ENCODE measurements at places on chromosomes 1 and 21.

GRCh38 chr1:16717336-16718098 is 22.8 kb upstream of the RNU1-4 start:
- DNase-seq: no peak

DNA sequence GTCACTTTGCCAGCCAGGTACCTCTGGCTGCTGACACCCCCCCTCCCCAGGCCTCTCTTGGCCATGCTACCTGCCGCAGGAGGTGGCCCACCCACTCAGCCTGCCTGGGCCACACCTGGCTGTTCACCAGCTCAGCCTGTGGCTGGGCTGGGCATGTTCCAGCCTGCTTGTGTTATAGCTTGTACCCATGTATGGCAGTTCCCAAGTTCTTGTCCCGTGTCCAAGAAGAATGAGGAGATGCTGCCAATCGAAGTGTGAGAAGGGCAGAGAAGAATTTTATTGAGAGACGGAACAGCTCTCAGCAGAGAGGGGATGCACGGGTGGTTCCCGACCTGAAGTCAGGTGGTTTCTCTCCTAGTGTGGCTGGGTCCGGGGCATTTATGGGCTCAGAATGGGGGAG is 3.9 kb upstream of the MMEL1 start:
- peak; percentile 5 for DNase-seq

GRCh38 chr21:30598802-30599201 is at the start of gene KRTAP6-2:
Gene KRTAP6-2, minus strand, starts transcription at chr21:30598902. Its CDS starts 28 bp downstream, at chr21:30598874.
- no peak for DNase-seq

DNA sequence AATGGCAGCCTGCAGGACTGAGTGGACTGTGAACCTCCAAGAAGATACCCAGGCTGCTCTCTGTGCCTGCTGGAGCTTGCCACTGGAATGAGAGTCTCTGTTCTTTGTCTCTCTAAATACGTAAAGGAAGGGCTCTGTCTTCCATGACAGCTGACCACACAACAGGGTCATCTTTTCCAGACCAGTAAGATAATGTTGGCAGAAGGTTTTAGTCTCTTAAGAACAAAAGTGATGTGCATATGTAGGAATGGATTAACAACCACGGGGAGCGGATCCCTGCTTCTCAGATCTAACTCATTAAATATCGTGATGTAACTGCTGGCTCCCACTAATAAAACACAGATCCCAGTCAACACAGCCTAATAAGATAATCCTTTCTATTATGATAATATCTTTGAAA is 67.5 kb downstream of the MAP10 start:
- no peak for DNase-seq

GRCh38 chr1:65045022-65045817 is 78.9 kb upstream of the JAK1 start:
- DNase-seq: no peak

- no peak for DNase-seq
Measured at GRCh38 chr1:6960860-6961259, 175.6 kb downstream of the CAMTA1 start.

- no peak for DNase-seq
Measured at GRCh38 chr1:165925498-165926079, 98.2 kb downstream of the UCK2 start.

DNA sequence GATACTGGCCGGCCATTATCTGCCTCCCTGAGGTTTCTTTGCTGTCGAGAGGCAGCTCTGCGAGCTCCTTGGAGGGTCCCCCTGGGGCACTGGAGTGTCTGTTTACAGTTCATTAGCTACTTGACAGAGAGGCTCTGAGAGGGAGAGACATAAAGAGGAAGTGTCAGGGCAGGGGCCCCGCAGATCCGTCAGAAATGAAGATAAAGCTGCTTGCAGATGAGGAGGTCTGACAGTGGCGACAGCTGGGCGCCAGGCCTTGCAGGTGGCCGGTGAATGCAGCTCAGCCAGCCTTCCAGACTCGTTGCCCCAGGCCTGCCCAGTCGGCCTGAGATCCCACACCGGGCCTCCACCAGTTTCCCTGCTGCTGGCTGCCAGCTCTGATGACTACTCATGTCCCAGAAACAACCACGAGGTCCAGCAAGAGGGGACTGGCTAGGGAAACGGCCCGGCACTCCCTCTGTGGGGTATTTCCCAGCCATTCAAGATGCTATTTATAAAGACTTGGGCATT is 84.7 kb downstream of the DISP3 start:
- DNase-seq: no peak

GRCh38 chr1:43293896-43294760 is 6.7 kb upstream of the TIE1 start:
- DNase-seq: no peak

DNA sequence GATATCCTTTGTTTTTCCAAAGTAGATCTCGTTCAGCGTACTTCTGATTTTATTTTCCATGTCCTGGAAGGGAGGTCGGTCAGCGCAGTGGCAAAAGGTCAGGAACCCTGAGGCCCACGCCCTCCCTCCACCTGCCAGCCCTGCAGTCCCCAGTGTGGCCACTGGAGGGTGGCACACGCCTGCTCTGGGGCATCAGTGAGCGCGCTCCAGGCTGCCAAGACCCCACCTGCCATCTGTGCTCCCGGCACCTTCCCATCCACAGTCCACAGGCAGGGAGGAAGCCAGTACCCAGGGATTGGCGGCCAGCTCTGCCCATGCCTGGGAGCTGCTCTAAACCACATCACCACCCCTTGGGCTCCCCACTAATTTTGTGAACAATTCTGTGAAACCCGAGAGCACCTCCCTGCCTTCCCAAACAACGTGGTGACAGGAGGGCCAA is 32.3 kb downstream of the SLC66A1 start:
- peak; percentile 74 for DNase-seq

DNA sequence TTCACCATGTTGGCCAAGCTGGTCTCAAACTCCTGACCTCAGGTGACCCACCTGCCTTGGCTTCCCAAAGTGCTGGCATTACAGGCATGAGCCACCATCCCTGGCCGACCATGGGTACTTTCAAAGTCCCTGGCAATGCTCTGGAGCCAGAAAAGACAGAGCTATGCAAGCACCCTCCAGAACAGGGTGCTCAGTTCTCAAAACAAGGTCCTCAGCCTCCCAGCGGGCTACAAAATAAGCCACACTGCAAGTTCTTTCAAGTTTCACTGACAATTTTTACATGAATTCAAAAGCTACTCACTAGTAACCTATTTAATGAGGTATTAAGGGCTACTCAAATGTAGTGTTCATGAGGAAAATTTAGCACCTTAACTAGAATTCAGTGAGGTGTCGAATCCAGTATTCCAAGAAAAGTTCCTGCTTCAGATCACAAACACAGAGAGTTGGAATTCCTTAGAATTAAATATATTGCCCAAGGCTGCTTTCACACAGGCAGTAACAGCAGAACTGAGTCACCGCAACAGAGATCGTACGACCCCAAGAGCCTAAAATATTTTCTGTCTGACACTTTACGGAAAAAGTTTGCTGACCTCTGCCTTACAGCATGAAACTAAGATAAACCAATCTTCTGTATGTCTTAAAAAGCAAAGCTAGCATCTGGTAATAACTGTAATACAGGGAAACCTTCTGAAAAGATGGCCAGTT is 60.7 kb downstream of the HSF2BP start:
- no peak for DNase-seq

DNA sequence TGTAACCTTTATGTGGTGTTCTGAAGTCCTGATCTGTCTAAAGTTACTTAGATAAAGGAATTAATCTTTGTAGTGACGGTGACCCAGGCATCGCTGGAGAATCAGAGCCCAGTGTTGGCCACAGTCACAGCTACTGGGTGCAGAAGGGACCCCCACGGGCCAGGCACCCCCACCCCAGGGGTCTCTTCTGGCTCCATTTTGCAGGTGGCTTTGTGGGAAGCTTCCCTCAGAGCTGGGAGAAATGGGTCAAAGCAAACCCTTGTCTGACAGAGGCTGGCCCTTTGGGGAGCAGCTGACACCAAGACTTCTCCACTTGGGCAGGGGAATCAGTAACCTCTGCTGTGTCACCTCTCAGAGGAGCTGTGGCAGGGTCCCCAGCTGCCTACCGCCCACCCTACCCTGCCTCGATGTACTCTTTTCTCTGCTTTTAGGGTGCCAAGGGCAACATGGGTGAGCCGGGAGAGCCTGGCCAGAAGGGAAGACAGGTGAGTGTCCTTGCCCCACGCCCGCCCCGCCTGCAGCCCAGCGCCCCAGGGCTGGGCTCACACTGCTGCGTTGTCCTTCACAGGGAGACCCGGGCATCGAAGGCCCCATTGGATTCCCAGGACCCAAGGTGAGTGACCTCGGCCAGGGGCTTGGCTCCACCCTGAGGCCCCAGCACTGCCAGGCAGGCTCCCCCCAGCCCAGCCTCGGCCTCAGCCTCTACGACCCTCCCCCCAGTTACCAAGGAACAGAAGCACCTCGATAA is 17.7 kb downstream of the COL6A2 start:
- DNase-seq: peak; percentile 18

DNA sequence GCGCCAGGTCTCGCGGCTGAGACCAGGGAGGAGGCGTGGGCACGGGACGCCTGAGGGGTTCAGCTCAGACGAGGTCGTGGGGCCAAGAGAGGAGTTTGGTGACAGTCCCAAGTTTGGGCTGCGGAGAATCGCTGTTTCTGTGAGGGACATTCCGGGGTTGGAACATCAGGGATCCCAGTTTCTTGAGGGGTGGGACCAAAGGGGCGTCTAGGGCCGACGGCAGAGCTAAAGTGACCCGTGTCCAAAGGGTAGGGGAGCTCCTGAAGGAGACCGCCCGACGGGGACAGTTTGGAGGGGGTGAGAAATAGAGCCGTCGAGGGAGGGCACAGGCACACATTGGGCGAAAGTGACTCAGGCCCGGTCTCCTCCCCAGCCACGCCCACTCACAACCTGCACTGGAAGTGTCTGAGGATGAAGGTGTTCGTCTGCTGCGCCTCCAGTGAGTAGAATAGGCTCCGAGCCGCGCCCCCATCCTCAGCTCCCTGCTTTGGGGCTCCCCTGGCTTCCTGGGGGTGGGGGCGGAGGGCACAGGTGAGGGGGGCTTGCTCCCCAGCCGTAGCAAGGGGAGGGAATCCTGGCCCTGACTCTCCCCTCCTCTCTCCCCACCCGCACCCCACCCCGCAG is 7.0 kb downstream of the EFNA3 start:
- no peak for DNase-seq

- no peak for DNase-seq
Measured at GRCh38 chr1:38784452-38785284, 74.9 kb downstream of the RRAGC start.

GRCh38 chr21:44420416-44421205 is 34.7 kb upstream of the LRRC3 start:
- DNase-seq: no peak

Data from 8988T (cell line).